ENCODE measurements at places on chromosomes 12 and 14.

GRCh38 chr12:64729909-64730587 is 29.2 kb downstream of the GNS start:
- no peak overlapping the region for H3K27ac ChIP-seq
- no peaks in the 10 kb centered on the region for H3K27me3 ChIP-seq
- H3K4me3 ChIP-seq, result no peak overlapping the region
- peaks cover 17% of the 10 kb centered on the region for H3K4me1 ChIP-seq

GRCh38 chr14:22622255-22622654 is 21.9 kb downstream of the OR6J1 start:
- H3K27ac ChIP-seq, result no peak overlapping the region
- no peaks in the 10 kb centered on the region for H3K4me1 ChIP-seq
- H3K4me3 ChIP-seq, result no peak overlapping the region
- no peaks in the 10 kb centered on the region for H3K27me3 ChIP-seq
- no peaks in the 10 kb centered on the region for H3K36me3 ChIP-seq
- no peak for DNase-seq

GRCh38 chr14:50039734-50040400 is 76.5 kb downstream of the VCPKMT start:
- H3K36me3 ChIP-seq, result no peaks in the 10 kb centered on the region
- peak overlapping the region; percentile 84 for H3K27ac ChIP-seq
- peaks cover 83% of the 10 kb centered on the region for H3K4me1 ChIP-seq

DNA sequence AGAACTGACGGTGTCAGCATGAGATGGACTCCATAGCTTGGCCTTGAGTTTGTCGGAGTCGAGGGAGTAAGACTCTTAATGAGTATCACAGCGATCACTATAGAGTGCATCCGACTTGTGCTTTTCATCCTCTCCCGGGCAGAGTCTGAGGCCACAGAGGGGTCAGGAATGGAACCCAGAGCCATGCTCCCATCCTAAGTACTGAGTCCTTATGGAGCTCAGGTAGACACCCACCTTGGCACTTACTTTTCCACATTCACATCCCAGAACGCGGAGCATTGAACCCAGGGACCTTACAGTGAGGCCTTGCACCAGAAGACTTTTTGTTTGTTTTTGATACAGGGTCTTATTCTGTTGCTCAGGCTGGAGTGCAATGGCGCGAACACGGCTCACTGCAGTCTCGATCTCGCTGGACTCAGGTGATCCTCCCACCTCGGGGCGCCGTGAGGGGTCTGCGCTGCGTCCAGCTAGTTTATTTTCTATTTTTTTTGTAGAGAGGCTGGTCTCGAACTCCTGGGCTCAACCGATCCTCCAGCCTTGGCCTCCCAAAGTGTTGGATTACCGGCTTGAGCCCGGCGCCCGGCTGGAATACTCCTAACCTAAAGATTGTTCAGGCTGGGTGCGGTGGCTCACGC is 719 bp upstream of the SRSF9 start:
- H3K27me3 ChIP-seq, result no peaks in the 10 kb centered on the region
- peaks cover 63% of the 10 kb centered on the region for H3K4me1 ChIP-seq
- peaks cover 7% of the 10 kb centered on the region for H3K36me3 ChIP-seq
- peak overlapping the region; percentile 96 for H3K27ac ChIP-seq
- H3K4me3 ChIP-seq, result peak overlapping the region; percentile 70

DNA sequence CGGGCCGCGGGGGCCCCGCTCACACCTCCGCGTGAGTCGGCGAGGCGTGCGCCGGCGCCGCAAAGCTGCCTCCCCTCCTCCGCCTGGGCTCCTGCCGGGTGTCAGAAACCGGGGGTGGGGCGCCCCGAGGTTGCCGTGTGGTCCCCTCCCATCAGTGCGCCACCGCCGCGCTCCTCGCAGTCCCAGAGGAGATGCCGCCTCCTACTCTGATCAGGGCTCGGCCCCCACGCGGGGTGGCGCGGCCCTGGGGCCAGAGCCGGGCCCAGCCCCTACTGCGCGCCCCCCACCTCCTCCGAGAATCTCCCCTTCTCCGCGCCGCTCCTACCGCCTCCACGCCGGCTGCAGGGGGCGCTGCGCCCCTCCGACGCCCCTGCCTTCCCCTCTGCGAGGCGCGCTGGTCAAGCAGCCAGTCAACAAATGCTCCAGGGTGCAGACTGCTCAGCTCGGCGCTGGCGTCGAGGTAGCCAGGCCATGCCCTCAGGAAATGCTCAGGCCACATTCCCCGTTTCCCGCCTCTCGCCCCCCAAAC is 467 bp upstream of the JAG2 start:
- H3K27me3 ChIP-seq, result peaks cover 54% of the 10 kb centered on the region
- no peak overlapping the region for H3K27ac ChIP-seq
- peaks cover 57% of the 10 kb centered on the region for H3K4me1 ChIP-seq
- no peak for DNase-seq
- peak overlapping the region; percentile 44 for H3K4me3 ChIP-seq

GRCh38 chr12:91059211-91059610 is 1.4 kb upstream of the KERA start:
- no peaks in the 10 kb centered on the region for H3K36me3 ChIP-seq
- H3K27me3 ChIP-seq, result no peaks in the 10 kb centered on the region
- DNase-seq, result no peak
- H3K4me1 ChIP-seq, result no peaks in the 10 kb centered on the region

- no peaks in the 10 kb centered on the region for H3K4me1 ChIP-seq
- H3K4me3 ChIP-seq, result no peak overlapping the region
- no peak overlapping the region for H3K27ac ChIP-seq
- no peaks in the 10 kb centered on the region for H3K36me3 ChIP-seq
- H3K27me3 ChIP-seq, result no peaks in the 10 kb centered on the region
- DNase-seq, result no peak
Observed at GRCh38 chr14:97777622-97778355, 980.6 kb downstream of the VRK1 start.

DNA sequence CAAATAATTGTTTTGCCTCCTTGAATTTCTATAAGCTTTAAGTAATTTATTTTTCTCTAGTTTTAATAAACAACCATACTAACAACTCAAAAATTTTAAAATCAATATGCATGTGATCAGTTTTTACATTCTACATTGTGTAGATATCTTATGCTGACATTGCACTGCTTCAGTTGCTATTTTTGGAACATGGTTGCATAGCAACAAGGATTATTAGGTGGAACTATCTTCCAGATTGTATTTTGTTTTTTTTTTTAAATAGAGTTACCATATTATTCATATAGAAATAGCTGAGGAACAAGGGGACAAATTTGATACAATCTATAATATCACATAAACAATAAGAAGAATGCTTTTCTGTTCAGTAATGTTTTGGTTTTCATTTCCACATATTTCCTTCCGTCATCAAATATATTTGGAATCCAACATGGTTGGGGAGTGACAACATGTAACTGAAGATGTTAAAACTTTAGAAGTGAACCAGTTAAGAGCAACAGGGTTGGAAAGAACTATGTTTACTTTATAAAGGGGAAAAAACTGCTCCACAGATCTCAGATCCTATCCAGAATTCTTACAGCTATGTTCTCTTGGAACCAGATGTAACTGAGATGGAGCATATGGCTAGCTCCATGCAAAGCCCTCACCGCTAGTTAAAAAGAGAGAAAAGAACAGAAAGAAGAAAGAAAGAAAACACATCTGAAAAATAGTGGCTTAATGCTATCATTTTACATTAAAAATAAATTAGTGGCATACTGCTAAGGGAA is 235.5 kb downstream of the NELL2 start:
- no peak overlapping the region for H3K27ac ChIP-seq
- no peak for DNase-seq
- H3K27me3 ChIP-seq, result no peaks in the 10 kb centered on the region
- no peaks in the 10 kb centered on the region for H3K4me1 ChIP-seq
- no peaks in the 10 kb centered on the region for H3K36me3 ChIP-seq

DNA sequence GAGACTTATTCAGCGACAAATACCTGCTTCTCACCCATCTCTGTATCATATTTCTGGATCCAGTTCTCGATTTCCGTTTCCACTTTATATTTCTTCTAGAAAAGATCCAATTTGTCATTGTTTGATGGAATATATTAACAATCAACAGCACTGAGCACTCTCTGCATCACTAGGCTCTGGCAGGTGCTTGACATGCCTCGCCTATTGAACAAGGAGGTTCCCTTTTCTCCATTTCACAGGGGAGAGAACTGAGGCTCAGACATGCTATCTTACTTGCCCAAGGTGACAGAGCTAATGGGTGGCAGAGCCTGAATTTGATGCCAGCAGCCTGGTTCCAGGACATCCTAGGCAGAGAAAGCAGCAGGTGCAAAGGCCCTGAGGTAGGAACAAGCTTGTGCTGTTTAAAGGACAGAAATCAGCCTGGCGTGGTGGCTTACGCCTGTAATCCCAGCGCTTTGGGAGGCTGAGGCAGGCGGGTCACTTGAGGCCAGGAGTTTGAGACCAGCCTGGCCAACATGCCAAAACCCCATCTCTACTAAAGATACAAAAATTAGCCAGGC is 12.1 kb downstream of the RITA1 start:
- no peaks in the 10 kb centered on the region for H3K36me3 ChIP-seq
- peaks cover 14% of the 10 kb centered on the region for H3K4me1 ChIP-seq
- no peaks in the 10 kb centered on the region for H3K27me3 ChIP-seq
- DNase-seq, result no peak

DNA sequence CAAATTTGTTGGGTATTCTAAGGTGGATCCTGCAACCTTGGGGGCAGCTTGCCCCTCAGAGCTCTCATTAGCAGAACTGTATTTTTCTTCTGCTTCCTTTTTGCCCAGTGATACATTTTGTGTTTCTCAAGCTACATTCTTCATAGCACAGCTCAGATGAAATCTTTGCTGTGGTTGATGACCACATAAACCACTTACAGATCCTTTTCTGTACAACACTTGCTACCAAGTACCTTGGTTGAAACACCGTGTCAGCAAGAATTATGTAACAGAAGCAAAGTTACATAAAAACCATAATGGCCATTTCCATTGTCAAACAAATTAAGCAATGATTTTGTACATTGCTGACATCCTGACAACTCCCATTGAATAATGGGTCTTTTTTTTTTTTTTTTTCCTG is 9.7 kb upstream of the PLBD1 start:
- H3K27me3 ChIP-seq, result no peaks in the 10 kb centered on the region
- H3K4me3 ChIP-seq, result no peak overlapping the region
- no peak for DNase-seq
- no peaks in the 10 kb centered on the region for H3K4me1 ChIP-seq
- no peak overlapping the region for H3K27ac ChIP-seq

- H3K27me3 ChIP-seq, result no peaks in the 10 kb centered on the region
- H3K27ac ChIP-seq, result no peak overlapping the region
- H3K36me3 ChIP-seq, result no peaks in the 10 kb centered on the region
Observed at GRCh38 chr12:25997201-25997963, 38.9 kb downstream of the RASSF8 start.

DNA sequence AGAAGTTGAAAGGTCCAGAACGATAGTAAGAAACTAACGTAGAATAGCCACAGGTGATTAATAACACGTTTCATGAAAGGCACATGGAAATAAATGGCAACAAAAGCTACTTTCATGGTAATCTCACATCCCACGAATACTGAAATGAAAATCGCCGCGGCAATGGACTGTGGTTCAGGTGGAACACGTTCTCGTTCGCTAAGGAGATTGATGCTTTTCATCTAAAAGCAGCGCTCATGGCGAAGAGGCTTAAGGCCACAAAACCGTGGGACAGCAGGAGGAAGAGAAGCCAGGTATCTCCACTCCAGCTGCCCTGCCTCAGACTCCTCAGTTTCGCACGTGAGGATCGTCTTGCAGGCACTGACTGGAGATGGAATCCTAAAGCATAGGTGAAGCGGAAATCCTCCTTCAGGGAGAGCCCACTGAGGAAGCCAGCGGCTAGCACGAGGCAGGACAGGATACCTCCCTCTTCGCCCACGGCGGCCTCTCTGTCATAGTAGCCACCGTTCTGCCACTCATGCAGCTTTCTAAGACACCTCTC is 696 bp upstream of the GPHN start:
- H3K36me3 ChIP-seq, result no peaks in the 10 kb centered on the region
- DNase-seq, result no peak
- H3K27me3 ChIP-seq, result no peaks in the 10 kb centered on the region
- H3K27ac ChIP-seq, result peak overlapping the region; percentile 95
